Stimulated activated CD4-positive, alpha-beta T cell treated with anti-CD3 and anti-CD28 coated beads, TNF-alpha, amount 100 ng/mL, for 4 hours (primary cell): ENCODE measurements at places on chromosomes 3 and 15.

- DNase-seq = no peak
These were observed 1.8 kb downstream of the LMCD1 start for GRCh38 chr3:8503461-8503860.

- DNase-seq = no peak
These were observed 333.0 kb upstream of the RARB start for GRCh38 chr3:25094932-25095685.

GRCh38 chr15:91429973-91430372 lies 329.9 kb downstream of the SV2B start:
- DNase-seq = no peak

GRCh38 chr3:171315101-171315500 lies 145.1 kb downstream of the TNIK start:
- DNase-seq = no peak

DNA sequence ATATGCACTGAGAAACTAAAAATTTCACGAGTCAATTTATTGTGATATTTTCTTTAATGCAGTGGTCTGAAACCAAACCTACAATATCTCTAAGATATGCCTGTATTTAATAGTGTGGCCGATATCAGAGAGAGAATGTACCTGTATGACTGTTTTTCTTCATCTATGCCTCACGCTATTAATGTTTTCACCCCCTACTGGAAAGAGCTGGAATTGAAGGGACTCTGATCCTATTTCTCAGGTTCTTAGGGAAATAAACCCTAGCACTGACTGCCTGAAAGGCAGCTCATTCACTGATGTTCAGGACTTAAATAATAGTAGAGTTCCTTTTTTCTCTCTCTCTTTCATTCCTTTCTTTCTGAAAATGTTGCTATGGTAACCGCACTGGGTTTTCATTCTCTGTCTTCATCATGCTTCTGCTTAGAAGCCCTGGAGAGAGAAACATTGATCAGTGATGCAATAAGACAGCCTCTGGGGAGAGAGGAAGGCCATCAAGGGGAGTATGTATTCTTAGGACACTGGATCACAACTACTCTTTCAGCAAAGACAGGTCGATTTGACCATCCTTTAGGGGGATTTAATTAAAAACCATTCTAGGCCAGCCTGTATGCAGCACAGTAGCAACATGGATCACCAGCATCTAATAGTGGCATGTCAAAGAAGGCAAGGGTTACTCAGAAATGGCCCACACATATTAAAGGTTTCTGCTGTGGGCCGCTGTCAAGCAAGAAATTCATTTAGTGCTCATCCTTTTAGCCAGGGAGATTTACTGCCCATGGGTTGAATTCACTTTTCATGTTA lies 1135.7 kb downstream of the IGSF11 start:
- DNase-seq = no peak

- no peak for DNase-seq
These were observed 22.0 kb upstream of the NANOGP8 start for GRCh38 chr15:35107122-35107521.

GRCh38 chr3:39639344-39640236 lies 169.8 kb upstream of the MYRIP start:
- no peak for DNase-seq

DNA sequence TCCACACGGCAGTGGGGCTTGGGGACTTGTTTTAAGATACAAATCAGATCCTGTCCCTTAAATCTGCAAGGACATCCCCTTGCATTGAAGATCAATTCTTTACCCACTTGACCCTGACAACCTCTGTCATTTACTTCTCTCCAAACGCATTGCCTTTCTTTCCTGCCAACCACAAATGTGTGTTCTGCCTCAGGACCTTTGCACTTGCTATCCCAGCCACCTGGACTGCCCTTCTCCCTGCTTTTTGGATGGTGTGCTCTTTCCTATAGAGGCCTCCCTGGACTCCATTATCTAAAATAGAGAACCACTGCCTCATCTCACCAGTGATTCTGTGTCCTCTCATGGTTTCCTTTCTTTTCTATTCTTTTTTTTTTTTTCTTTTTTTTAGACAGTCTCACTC lies 1.5 kb upstream of the RPL29 start:
- no peak for DNase-seq

GRCh38 chr3:51968883-51969678 lies 1.8 kb upstream of the PCBP4 start:
- DNase-seq = no peak
